ENCODE measurements at places on chromosomes 4 and X.

GRCh38 chr4:39931441-39931901 is 46.2 kb downstream of the PDS5A start:
- DNase-seq: no peak

DNA sequence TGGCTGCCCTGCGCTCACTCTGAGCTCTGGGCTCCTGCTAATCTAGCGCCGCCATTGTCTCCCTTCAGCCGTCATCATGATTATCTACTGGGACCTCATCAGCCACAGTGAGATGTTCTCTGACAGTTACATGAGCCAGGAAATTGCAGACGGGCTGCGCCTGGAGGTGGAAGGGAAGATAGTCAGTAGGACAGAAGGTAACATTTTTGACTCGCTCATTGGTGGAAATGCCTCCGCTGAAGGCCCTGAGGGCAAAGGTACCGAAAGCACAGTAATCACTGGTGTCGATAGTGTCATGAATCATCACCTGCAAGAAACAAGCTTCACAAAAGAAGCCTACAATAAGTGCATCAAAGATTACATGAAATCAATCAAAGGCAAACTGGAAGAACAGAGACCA is 21.8 kb upstream of the PIN4 start:
- no peak for DNase-seq

GRCh38 chrX:46961574-46962283 is 49.5 kb downstream of the JADE3 start:
- DNase-seq: no peak

DNA sequence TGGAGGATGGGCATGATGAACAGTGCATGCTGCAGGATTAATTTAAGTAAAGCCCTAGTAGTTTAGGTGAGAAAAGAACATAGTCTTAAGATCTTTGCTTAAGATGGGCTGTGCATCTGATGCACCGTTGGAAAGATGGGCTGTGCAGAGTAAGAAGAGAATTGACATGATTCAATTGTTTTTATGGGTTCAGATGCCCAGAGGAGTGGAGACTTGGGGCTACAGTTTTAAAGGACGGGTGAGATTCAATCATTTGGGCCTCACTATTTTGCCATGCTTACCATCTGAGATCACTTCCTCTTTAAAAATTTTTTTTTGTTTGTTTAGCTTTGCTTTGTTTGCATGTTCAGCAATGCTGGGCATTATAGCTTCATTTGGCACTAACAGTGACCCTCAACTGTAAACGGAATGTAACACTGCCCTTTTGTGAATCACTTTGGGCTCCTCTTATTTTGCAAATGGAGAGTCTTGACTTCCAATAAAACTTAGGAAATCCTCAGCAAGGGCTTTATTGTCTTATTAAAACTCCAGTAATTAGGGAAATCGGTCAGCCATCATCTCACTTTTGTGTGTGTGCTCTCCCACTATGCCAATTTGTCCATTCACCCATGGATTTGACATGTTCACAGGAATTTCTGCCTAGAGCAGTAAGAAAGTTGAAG is 216.1 kb upstream of the TLL1 start:
- no peak for DNase-seq

DNA sequence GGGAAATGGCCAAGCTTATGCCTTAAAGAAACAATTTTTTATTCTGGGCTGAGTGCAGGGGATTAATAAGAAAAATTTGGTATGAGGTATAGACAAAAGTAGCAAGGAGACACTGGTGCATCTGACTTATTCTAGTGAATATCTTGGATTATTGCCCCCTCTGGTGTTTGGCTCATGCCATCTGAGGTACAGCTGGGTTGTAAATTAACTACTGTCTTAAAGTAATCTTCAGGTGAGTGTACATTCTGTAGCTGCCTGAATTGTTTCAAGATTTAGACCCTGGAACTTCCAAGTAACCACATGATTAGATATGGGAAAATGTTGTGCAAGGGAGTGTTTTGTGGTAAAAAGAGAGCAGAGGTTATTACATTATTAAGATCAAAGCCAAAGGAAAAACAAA is 988.7 kb downstream of the FAM133A start:
- DNase-seq: no peak
